NT2/D1 (cell line): ENCODE measurements at places on chromosomes 13 and 19.

GRCh38 chr13:99577934-99578917, 77.0 kb downstream of the TM9SF2 start:
- no peak for DNase-seq

- DNase-seq = no peak
Measured at GRCh38 chr13:24624801-24625231, 55.4 kb upstream of the ATP12A start.

DNA sequence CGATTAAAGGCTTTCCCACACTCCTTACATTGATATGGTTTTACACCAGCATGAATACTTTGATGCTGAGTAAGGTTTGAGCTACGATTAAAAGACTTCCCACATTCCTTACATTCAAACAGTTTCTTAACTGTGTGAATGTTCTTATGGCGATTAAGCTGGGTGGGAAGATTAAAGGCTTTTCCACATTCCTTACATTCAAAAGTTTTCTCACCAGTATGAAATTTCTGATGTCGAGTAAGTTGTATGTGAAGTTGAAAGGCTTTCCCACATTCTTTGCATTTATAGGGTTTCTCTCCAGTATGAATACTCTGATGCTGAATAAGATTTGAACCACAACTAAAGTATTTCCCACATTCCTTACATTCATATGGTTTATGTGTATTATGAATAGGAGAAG, 20.0 kb downstream of the ZNF780B start:
- DNase-seq = no peak

GRCh38 chr19:30423481-30423880, 51.3 kb downstream of the ZNF536 start:
- no peak for DNase-seq

DNA sequence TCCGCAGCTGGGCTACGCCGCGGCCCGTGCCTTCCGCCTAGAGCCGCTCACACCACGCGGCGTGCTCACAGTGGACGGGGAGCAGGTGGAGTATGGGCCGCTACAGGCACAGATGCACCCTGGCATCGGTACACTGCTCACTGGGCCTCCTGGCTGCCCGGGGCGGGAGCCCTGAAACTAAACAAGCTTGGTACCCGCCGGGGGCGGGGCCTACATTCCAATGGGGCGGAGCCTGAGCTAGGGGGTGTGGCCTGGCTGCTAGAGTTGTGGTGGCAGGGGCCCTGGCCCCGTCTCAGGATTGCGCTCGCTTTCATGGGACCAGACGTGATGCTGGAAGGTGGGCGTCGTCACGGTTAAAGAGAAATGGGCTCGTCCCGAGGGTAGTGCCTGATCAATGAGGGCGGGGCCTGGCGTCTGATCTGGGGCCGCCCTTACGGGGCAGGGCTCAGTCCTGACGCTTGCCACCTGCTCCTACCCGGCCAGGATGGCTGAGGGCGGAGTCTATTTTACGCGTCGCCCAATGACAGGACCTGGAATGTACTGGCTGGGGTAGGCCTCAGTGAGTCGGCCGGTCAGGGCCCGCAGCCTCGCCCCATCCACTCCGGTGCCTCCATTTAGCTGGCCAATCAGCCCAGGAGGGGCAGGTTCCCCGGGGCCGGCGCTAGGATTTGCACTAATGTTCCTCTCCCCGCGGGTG, 7.4 kb downstream of the DBP start:
- peak; percentile 74 for DNase-seq

DNA sequence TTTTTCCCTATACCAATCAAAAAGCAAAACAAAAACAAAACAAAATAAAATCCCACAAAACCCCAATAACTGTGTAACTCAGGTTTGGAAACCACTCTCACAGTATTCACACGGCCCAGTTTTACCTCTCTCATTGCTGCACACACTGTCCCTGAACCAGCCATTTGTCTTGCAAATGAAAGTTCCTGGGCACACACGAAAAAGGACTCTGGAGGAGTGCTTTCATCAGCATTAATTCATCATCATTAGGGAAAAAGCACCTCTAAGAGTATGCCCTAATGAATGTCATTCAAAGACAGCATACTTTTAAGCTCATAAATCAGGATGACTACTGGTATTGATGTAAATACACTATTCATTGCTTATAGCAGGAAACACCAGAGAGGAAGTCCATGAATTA, 306.3 kb downstream of the DNAJC15 start:
- no peak for DNase-seq

GRCh38 chr13:98069985-98070384, 72.9 kb upstream of the FARP1 start:
- DNase-seq = no peak

DNA sequence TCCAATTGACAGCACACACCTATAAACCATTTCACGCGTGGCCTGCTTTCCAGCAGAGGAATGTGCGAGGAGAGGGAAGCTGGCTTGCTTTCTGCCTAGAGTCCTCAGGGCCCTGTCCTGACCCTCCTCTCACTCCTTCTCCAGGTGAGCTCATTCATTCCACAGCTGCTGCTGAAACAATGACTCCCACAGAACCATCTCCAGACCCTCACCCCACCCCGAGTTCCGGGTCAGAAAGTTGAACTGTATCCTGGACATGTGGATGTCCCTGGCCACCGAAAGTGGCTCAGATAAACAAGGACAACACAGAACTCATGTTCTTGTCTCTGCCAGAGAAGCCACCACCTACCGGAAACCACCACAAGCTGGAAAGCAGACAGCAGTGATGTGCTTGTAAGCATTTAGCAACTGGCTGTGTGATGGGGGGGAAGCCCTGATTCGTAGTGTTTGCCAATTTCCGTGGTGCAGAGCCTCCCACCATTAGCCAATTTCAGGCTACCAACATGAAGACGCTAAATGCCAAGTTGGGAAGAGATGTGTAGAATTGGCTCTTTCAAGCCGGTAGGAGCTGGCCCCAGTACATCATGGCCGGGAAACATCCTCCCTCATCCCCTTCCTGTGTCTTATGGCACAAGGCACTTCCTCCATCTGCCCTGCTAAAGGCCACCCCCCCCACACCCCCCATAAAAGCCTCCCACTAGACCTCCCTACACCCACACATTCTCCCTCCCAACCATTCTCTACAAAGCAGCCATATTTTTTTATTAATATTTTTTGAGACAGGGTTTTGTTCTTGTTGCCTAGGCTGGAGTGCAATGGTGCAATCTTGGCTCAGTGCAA, 5.0 kb downstream of the SYCE2 start:
- DNase-seq = no peak

GRCh38 chr19:1389033-1389940, 5.6 kb downstream of the NDUFS7 start:
- no peak for DNase-seq

- no peak for DNase-seq
Measured at GRCh38 chr19:18167011-18167410, 6.6 kb upstream of the IFI30 start.

DNA sequence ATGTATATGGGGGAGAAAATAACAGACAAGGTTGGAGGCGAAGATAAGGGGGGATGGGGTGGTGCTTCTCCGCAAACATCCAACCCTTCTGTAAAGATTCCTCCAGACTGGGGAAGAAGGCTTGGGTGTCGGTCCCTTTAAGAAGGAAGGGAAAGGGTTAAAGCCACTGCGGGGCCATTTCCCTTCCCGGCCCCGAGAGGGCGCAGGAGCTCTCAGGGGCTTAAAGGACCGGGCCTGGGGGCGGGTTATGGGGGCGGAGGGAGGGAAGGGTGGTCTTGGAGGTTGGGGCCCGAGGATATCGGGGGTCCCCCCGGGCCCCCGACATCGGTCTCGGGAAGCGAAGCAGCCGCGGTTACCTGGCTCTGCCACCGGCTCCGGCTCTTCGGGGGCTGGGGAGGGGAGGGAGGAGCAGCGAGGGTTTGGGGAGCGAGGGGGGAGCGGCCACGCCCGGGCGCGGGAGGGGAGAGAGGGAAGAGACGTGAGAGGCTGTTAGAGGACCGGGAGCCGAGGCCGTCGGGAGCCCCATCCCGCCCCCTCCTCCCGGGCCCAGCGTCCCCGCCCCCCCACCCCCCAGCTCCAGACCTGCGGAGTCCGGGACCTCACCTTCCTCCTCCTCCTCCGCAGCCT, 2.8 kb downstream of the TNNT1 start:
- no peak for DNase-seq

- no peak for DNase-seq
Measured at GRCh38 chr19:27744926-27745768, 1467.8 kb downstream of the UQCRFS1 start.

DNA sequence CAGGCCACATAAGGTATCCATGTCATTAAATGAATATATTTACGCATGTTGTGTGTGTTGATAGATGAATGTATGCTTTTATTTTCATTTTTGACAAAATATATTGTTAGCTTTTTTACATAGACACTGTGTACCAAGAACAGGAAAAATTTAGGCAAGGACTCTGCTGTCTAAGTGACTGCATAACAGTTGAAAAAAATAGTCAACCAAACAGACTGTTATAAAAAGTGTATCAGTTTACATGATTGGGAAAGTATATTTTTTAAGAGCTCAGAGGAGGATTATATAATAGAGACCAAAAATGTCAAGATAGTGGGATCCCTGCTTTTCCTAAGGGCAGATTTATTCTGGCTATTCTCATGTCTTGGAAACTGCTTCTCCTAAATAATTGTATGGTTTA, 858.0 kb downstream of the SLITRK1 start:
- no peak for DNase-seq

- DNase-seq = no peak
Measured at GRCh38 chr13:90868321-90868920, 479.1 kb upstream of the MIR17HG start.

- no peak for DNase-seq
Measured at GRCh38 chr13:90675129-90675528, 672.4 kb upstream of the MIR17HG start.
